ENCODE measurements at places on chromosomes 3 and 15.

DNA sequence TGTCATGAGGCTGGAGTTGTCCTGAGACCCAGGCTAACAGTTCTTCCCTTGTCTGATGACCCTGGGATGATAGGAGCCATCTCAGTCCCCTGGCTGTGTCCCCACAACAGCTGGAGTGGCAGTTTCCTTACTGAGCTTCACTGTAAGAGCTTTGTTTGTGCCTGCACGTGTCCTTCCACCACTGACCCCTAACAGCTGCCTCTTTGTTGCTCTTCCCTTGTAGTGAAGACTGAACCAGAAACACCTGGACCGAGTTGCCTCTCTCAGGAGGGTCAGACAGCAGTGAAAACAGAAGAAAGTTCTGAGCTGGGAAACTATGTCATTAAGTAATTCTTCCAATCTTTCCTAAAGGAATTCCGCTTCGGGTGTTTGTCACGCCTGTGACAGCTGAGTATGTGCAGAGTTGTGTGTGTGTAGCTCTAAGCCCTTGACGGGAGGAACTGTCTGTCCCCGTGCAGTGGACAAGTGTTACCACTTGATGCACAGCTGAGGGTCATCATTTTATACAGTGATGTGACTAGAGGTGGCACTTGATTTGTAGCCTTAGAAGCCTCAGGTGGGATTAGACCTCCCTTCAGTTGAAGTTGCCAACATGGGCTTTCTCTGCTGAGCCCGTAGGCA, 25.0 kb downstream of the MAP6D1 start:
- DNase-seq = no peak

DNA sequence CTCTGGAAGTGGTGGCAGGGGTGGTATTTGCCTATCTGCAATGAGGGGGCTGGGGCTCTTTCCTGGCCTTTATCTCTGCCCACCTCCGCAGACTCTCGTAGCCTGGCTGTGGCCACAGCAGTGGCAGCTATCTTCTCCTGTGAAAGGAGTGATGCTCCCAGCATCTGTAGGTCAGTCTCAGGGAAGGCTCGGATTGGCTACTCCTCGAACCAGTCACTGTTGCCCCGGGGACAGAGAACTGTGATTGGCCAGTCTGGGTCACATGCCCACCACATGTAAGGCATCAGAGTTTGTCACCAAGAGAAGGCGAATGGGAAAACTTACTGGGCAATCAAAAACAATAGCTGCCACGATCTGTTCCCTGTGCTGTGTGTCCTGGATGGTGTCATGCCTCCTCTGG, 30.1 kb upstream of the FGD5 start:
- DNase-seq = no peak

GRCh38 chr3:9713142-9713541, 9.5 kb downstream of the CPNE9 start:
- no peak for DNase-seq

DNA sequence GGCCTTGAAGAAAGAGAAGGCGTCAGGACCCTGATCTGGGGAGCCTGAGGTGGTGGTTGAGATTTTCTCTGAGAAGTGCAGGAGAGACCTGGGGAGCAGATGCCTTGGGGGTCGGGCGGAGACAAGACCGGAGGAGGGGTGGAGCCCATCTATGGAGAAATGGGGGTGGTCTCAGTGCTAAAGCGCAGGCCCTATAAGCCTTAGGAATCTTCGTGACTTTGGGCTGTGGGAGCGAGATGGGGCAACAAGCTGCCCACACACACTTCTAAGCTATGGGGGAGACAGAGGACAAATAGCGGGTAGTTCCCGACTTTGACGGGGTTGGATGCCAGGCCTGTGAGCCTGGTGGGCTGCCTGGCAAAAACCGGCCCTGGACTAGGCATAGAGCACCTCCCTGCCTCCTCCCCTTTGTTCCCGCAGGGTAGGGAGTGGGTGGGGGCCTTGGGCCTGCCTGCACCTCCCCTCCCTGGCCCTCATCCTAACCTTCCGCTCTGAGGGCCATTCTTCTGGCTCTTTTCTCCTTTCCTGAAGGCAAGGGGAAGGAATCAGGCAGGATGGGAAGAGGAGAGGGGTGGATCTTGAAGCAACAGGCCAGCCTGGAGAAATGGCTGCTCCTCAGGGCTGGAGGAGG, 880 bp downstream of the NISCH start:
- DNase-seq = peak; percentile 32

- DNase-seq = no peak
Observed at GRCh38 chr15:51191766-51192165, 97.1 kb upstream of the TNFAIP8L3 start.

- peak; percentile 7 for DNase-seq
Observed at GRCh38 chr3:58206406-58207011, 4.3 kb downstream of the DNASE1L3 start.

- no peak for DNase-seq
Observed at GRCh38 chr15:57604507-57604906, 12.8 kb downstream of the MYZAP start.

DNA sequence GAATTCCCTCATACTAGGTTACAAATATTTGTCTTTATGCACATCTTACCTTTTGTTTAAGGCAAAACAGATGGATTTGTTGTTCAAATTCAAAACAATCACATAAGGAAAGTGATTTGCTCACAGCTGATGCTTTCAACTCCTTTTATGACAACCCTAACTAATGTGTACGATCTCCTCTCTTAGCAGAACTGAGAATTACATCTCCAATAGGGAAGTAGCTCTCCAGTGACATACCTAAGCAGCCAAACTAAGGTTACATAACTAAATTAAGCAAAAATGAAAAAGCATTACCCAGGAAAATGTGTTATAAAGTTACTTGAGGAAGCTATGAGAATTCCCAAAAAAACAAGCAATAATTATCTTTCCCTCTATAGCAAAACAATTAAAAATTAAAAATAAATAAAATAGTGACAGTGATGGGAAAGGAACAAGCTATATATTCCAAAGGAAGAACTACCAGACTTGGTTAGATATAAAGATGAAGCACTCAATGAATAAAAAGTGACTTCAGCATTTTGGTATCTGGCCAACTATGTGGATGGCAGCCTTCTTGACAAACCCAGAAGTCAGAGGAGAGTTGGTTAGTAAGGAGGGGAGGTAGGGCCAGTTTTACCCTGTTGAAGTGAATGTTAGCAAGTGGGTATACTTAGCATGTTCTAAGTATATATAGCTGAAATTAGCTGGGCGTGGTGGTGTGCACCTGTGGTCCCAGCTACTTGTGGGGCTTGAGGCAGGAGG, 32.4 kb downstream of the PEAK1 start:
- no peak for DNase-seq

DNA sequence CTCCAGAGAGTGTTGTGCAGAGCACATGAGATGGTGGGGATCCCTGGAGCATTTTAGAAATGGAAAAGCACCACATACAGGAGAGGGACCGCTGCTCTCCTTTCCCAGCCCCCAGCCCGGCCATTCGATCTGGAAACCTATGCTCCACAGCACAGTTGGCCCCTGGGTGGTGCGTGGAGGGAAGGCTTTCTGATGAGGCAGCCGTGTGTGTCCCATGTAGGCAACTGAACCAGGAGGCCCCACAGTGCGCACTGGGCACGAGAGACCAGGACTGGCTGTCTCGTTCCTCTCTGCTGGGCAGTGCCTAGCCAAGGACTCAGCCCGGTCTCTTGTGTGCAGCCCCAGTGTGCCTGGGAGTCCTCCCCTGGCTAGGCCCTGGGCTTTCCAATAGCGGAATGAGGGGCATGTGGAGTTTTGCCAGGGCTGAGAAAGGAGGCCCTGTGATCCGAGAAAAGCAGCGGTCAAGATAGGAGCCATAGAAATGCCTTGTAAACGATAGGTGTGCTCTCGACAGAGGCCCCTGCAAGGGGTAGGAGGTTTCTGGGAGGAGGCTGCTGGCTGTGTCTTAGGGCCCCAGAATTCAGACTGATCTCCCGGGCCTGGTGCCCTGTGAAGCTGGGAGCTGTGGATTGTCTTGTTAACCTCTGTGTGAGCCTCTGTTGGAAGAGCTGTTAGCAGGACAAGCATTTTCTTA, 39.0 kb downstream of the CHDH start:
- DNase-seq = no peak

DNA sequence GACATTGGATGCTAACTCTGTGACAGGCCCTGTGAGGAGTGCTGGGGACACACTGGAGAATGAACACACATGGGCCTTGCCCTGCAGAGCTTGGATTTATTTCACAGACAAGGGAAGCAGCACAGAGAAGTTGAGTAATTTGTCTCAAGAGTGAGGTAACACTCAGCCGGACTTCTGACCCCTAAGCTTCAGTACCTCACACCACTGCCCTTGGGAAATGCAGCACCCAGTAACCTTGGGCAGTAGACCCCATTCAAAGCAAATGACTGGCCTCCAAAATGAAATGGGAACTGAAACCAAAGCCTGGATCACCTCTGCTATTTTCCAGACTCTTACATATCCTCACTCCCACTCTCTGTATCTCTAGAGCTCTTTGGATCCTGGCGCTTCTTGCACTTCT, 37.3 kb downstream of the RFT1 start:
- peak; percentile 47 for DNase-seq

DNA sequence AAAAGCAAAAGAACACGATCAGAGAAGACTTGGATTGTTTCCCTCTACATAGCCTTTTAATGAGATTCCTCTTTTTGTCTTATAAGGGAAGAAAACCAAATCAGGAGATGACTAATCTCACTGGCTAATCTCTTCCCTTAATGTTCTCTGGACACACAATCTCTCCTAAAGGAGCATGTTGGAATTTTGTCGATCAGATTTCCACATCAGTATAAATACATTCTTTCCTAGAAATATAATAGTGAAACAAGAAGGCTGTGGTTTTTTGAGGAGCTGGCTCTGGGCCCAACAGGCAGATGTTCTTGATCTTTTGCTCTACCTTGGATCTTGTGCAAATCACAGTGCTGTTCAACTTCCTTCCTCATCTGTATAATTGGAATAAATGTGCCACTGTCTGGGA, 94.0 kb downstream of the GTPBP8 start:
- peak; percentile 89 for DNase-seq

DNA sequence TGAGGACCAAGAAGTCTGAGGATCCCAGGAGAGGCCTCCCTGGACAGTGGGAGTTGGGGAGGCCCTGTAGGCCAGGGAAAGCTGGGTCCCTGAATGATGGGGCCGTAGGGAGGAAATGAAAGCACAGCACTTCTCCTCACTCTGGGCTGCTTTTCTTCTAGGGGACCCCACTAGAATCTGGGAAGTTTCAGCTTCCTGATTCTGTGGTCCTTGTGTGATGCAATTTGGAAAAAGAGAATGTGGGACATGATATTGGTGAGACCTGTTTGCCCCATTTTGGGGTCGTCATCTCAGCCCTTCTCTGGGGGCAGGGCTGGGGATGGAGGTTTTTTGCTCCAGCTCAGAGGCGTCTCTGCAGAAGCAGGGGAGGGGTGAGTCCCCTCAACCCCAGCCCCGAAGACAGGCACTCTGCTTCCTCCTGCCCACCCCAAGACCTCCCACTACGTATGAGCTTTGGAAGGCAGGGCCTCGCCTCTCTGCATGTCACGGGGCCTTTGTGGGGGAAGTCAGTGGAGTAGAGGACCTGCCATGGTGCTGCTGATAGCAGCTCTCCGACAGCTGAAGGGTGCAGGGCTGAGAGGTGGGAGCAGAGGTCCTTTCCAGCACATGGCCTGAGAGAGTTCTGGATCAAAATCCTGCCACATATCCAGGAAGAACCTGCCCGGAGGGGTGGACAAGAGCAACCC, 1.5 kb upstream of the SNX22 start:
- DNase-seq = no peak

DNA sequence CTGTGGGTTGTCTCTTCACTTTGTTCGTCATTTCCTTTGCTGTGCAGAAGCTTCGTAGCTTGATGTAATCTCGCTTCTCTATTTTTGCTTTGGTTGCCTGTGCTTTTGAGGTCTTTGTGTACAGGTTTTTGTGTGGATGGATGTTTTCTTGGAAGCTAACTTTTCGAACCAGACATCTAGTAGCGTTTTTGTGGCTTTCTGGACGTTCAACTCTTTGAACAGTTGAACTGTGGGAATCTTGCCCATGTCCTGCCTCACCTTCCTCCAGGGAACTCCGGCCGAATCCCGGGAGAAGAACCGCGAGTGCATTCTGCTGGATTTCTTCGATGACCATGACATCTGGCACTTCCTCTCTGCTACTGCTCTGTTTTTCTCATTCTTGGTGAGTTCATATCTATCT, 70.6 kb downstream of the USF3 start:
- no peak for DNase-seq

DNA sequence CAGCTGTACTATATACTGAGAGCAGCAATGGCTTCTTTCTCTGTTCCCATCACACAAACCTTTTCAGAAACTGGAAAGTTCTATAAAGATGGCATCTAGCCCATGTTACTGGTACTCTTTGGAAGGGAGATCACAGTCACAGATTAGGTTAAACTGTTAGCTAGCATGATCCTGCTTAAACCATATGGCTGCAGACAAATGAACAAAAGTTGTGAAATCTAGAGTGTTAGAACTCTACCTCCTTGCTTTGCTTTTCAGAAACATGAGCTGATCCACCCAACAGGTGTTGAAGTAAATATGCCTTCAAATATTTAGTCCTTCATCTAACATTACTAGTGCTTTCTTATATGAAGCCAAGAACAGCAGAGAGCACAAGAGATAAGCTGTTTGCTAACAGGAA, 102.6 kb downstream of the SNRK start:
- no peak for DNase-seq

GRCh38 chr3:39291903-39292329, 12.1 kb upstream of the CX3CR1 start:
- DNase-seq = peak; percentile 12

GRCh38 chr15:69792823-69793222, 304.9 kb downstream of the TLE3 start:
- no peak for DNase-seq

GRCh38 chr3:33313331-33313730, 36.1 kb downstream of the FBXL2 start:
- DNase-seq = peak; percentile 64

- DNase-seq = peak; percentile 41
Observed at GRCh38 chr3:52286777-52287110, 884 bp upstream of the GLYCTK start.

DNA sequence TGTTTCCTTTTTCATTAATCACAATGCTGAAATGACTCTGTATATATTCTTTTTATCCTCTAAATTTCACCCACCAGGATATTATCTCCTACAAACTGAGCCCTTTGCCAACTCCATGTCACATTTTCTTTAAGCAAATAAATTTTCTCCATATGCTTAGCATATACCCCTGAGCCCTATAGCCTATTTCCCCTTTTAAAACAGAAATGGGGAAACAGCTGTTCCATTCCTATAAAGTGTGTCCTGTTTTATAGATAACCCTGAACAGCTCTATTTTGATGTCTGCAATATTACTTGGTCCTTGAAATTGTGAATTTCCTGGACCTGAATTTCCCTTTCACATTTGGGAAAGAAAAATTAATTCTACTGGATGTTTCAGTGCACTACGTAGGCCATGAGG, 15.6 kb upstream of the FILIP1L start:
- no peak for DNase-seq

- DNase-seq = peak; percentile 62
Observed at GRCh38 chr15:55526559-55527036, 18.6 kb upstream of the DNAAF4 start.

Measured in fibroblast of gingiva (primary cell).